ENCODE measurements at places on chromosomes 12 and 14.

- no peak for DNase-seq
These were observed 35.5 kb upstream of the RASSF3 start for GRCh38 chr12:64574837-64575236.

DNA sequence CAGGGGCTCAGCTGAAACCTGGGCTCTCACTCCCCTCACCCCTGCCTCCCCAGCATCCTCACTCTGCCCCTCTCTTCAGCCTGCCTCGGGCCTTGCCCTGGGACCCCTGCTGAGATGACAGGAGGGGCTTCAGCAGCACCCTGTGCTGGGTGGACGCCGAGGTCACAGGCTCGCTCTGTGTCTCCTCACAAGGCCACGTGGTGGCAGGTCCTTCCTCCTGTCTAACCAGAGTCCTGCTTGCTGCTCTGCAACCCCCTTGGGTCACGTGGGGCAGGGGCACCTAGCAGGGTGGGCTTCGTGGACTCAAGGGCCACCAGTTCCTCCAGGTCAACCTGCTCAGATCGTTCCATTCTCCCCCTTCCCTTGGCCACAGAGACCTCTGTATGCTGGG lies 90.4 kb downstream of the TMEM121 start:
- no peak for DNase-seq

- no peak for DNase-seq
These were observed 16.3 kb upstream of the RFLNA start for GRCh38 chr12:124278389-124279101.

- no peak for DNase-seq
These were observed 17.4 kb downstream of the MVK start for GRCh38 chr12:109591041-109591440.

DNA sequence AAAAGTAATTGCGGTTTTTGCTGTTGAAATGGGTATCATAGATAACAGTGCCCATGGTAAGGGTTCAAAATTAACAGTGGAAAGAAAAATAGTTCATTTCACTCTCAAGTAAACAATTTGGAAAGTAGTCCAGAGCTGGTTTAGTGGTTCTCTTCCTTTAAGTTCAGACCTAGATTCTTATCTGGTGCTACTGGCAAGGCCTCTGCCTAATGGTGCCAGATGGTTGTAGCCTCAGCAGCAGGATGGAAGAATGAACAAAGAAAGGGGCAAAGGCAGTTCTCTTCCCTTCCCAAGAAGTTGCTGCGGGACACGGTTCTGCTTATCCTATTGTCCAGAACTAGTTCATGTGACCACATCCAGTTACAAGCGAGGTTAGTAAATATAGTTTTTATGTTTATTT lies 10.5 kb downstream of the ARG2 start:
- no peak for DNase-seq

DNA sequence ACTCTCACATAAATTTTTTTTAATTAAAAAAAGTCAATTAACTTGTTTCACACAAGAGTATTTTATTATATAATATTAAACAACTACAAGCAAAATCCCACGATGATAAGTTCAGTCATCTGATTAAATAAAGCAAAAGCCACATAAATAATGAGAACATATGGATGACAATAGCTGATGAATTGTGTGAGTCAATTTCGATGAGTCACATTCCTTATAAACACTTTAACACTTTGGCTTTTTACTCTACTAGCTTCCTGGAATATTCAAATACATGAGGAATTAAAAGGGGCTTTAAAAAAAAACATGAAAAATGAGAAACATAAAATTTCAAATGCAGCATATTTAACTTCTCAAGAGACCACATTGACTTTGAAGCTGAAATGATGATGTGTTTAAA lies 95.3 kb downstream of the BCAT1 start:
- DNase-seq, result no peak
